ENCODE measurements at places on chromosomes 2 and 18.
A peak's percentile ranks its signal among the peaks of the same experiment; 100 is the strongest.

- DNase-seq: no peak
Observed at GRCh38 chr2:224560549-224560948, 24.6 kb downstream of the CUL3 start.

GRCh38 chr2:104853534-104854497 lies at the start of gene POU3F3:
Gene POU3F3 (plus strand): TSS chr2:104854115. CDS start chr2:104855511, 1,396 bp downstream.
- no peak for DNase-seq

GRCh38 chr2:67616749-67617148 lies 219.6 kb downstream of the ETAA1 start:
- peak; percentile 43 for DNase-seq

DNA sequence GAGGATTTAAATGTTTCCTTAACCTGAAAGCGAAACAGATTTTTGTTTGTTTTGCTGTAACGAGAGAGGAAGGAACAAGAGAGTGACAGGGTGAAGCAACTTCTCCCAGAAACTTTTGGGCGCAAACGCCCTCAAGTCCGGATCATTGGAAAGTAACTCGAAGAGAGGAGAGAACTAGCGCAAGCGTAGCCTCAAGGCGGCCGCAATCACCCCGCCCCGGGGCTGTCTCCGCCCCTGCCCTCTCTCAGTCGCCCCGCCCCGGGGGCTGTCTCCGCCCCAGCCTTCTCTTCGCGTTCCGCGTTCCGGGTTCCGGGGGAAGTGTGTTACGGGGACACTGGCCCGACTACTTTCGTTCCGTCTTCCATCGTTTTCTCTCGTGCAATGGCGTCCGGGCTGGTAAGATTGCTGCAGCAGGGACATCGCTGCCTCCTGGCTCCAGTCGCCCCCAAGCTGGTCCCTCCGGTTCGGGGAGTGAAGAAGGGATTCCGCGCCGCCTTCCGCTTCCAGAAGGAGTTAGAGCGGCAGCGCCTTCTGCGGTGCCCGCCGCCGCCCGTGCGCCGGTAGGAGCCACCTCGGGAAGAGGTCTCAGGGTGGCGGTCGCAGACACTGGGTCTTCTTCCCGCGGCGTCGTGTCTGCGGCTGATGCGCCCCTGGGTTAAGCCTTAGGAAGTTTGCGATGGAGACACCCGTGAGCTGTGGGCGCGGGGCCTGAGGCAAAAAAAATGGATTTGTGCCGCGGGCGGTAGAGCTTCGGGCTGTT lies at the start of gene MRPL44:
MRPL44 (plus strand) TSS at position 372 of the 760 bp plus-strand sequence; CDS start at position 382, 10 bp downstream.
- peak; percentile 95 for DNase-seq

- no peak for DNase-seq
Observed at GRCh38 chr18:13461469-13461868, 242.9 kb downstream of the LDLRAD4 start.

DNA sequence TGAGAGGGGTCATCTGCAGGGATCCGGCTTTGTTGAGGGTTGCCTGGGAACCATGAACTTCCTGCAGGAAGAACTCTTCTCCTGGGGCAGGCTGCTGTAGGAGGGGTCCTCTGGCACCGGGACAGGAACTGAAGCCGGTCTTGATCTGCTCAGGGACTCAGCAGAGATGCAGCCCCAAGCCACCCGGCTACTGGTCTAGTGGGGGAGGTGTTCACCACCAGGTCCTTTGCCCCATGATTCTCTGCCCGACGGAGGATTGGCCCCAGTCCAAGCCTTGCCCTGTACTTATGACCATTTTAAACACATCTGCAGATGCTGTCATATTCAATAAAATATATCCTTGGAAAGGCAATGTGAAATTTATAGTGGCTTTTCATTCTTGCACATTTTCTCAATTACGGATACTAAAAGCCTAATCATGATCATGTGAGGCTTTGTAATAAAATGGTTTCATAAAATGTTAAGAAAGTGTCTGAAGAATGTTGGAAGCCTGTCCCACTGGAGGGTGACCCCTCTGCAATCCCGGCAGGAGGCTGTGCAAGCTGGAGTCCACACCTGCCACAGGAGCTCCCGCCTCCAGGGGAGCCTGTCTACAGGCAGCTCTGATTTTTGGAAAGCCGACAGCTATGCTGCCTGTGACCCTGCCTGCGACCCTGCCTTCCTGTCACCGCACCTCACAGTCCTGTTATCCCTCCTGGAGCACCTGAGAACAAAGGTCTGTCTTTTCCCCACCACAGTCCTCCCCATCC lies 98.8 kb upstream of the TAF1B start:
- DNase-seq: peak; percentile 21

DNA sequence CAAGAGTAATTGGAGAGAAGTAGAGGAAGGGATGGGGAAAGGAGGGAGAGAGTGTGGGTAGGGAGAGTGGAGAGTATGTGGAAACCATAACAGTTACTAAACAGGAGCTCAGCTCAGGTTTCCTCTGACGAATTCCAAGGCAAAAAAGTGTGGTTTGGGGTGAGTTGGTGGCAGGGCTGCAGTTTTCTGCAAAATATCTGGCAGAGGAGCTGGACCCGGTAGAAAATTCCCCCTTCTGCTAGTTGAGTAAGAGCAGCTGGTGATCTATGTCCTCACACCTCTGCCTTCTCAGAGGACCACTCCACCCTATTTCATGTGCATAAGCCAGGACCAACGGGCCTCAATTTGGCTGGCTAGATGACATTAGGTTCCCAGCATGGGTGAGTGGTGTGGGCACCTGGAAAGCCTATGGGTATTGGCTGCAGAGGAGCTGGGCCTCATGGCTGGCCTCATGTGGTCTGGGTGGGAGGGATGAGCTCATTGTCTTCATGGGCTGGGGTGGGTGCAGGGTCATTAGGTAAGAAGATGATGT lies 13.2 kb downstream of the NRP2 start:
- DNase-seq: peak; percentile 40

- no peak for DNase-seq
Observed at GRCh38 chr2:127128445-127128904, 21.5 kb upstream of the BIN1 start.

DNA sequence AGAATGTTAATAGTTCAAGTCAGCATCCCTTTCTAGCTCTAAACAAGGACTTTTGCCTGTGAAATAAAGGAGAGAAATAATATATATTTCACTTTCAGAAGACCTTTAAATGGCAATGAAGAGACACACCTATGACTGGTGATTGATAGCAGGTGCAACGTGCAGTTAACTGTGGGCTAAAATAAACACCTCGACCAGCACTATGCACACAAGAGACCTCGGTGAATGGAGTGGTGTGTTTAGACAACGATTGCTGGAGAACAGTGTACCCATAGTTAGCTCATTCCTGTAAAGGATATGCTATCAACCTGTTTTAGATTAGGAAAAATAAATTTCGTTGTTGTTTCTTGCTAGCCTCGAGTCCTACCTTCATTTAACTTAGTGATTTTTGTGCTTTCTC lies 143.4 kb downstream of the NR4A2 start:
- no peak for DNase-seq

- DNase-seq: no peak
Observed at GRCh38 chr18:44093253-44093652, 587.4 kb upstream of the SETBP1 start.

DNA sequence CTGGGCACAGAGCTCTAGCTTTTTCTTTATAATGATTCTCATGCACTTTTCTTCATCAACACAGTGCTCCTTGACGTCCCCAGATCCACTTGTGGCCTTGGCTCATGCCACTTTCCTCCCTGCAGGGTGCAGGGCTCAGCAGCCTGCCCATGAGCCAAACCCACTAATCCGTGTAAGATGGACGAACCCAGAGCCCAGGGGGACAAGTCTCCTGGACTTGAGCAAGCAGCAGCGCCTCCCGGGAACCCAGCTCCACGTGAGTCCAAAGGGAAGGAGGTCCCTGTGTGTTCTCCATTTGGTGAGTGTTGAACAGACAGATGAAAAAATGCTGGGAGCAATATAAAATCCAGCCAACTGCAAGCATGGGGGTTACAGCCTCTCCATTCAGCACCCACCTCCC lies 470.6 kb upstream of the HS6ST1 start:
- DNase-seq: no peak

DNA sequence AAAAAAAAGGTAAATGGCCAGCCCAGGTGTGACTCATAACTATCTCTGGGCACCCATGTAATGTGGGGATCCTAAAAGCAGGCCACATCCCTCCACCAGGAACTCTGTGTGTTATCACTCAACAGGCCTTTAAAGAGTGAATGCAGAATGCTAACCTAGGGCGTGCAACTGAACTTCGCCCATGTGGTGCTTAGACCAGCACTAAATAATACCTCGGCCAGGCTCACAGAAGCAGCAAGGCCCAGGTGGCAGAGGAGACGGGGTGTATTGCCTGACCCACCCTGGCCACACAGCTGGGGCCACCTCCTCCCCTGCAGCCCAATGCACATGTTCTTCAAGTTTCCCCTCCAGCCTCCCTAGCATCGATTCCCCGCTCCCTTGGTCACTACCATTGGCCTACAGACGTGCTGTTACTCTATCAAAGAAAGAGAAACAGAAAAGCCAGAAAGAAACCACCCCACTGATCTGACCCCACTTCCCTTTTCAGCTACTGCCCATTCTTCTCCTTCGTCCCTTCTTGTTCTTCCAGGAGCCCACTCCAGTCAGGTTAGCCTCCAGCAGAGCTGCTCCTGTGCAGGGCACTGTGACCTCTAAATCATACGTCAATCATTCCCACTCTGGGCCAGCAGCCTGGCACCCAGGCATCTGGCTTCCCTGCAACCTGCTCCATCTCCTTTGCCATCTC lies 22.0 kb downstream of the FAM178B start:
- no peak for DNase-seq

- no peak for DNase-seq
Observed at GRCh38 chr18:74367905-74368304, 52.3 kb downstream of the C18orf63 start.

GRCh38 chr2:59594671-59595222 lies 958.7 kb downstream of the BCL11A start:
- no peak for DNase-seq

- peak; percentile 48 for DNase-seq
Observed at GRCh38 chr2:189751080-189751658, 11.4 kb downstream of the OSGEPL1 start.

GRCh38 chr18:34189656-34190435 lies 34.9 kb downstream of the NOL4 start:
- no peak for DNase-seq

DNA sequence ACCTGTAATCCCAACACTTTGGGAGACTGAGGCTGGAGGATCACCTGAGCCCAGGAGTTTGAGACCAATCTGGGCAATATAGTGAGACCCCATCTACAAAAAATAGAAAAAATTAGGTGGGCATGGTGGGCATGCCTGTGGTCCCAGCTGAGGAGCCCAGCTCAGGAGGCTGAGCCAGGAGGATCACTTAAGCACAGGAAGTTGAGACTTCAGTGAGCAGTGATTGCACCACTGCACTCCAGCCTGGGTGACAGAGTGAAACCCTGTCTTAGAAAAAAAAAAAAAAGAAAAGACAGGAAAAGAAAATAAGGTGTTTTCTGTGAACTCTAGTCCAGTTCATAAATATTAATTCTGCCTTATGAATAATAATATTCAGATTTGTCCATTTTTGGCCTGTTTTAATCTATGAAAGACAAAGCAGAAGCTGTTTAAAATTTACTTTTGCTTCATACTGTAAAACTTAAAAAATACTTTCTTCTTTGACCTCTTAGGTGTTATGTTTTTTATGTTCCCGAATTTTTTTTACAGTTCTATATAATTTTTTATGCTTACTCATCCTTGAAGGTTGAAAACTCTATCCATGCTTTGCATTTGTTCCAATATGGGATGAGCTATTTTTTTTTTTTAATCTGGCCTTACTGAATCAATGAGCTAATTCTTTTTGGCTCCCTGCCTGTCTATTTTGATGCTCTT lies 8.4 kb upstream of the ANXA4 start:
- no peak for DNase-seq

Measured in EL (cell line).